AG04450 (cell line): ENCODE measurements at places on chromosomes 16 and 17.

DNA sequence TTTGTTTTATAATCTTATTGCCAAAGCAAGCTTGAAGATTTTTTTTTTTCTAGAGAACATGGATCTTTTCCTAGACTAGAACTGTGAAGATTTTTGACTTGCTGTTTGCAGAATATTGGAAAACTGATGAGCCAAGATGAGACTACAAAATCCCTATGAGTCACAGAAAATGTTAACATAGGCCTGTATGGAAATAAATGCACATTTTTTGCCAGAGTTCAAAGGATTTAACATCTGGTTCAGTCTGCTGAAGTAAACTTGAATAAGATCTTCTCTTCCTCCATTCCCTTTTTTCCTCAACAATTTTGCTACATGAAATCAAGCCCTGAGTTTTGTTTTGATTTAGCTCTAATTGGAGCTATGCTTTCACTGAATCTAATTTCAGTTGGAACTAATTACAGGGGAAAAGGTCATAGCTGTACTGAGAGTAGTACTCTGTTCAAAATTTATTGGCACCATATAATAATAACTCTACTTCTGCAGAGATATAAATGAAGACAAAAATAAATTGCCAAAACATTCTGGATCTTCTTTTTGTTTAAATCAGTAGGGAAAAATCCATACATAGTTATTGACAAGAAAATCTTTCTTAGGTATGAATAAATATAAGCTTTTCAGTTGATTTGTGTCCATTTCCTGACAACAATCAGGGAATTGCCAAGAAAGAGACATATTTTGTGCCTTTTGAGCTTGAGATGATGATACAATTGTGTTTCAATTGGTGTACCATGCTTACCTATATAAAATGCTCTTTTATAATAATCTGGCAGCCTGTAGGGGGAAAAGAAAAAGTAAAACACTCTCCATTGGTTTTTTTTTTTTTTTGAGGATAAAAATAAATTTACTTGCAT, 387.5 kb upstream of the GOT2 start:
- DNase-seq, result no peak

DNA sequence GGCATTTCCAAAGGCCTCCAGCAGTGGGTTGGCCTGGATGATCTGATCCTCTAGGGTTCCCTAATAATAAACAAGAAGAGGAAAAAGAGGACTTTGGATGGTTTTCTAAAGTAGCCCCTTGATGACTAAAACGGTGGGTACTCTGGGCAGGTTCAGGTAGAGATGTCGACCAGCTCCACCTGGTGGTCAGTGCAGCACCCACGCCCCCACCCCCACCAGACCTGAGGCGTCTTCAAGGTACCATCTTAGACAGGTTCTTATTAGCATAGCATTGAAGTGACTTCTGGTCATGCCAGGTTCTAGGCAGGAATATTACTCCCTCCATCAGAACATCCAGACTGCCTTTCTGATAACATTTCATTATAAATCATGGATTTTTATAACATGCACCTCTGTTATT, 15.0 kb downstream of the MYH13 start:
- DNase-seq, result no peak

GRCh38 chr17:37657202-37657601, 14.0 kb upstream of the DDX52 start:
- DNase-seq, result no peak

- DNase-seq, result no peak
Measured at GRCh38 chr17:82981141-82981730, 98.2 kb upstream of the METRNL start.
